ENCODE measurements at places on chromosomes 7 and 10. TPM values are rescaled to one million over a fixed set of nuclear protein-coding genes. Genes with fewer than 3 reads are reported as not detected.

DNA sequence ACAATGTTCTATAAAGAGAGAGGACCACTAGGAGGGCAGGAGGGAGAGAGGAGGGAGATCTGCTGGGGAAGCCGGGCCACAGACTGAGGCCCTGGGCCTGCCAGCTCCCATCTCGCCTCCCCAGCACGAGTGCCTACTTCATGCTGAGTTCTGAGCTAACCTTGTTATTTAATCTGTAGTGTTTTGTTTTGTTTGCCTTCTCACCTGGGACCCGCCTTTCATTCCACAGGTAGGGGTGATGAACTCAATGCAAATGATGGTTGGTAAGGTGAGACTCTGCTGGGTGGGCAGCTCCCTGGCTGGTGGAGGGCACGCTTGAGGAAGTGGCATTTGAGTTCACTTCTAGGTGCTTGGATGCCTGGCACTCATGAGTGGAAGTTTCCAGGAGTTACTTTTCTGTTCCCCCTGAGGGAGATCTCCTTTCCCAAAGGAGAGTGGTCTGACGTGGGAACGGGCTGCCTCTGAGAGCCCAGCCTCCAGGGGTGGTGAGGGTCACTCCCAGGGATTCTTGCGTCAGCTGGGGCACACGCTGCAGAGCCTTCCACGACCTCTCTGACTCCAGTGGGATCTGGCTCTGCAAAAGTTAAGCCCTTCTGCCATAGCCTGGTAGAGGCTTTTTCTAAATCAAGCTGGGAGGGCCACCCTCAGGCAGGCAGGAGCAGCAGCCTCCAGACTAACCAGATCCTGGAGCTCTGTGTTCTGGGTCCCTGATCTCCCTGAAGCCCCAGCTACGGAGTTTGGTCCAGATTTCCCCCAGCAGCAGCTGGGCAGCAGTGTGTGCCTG lies 22.4 kb downstream of the UBTD1 start:
- no peak for DNase-seq

GRCh38 chr10:5943536-5943935 lies 33.8 kb downstream of the IL15RA start:
- DNase-seq = no peak

DNA sequence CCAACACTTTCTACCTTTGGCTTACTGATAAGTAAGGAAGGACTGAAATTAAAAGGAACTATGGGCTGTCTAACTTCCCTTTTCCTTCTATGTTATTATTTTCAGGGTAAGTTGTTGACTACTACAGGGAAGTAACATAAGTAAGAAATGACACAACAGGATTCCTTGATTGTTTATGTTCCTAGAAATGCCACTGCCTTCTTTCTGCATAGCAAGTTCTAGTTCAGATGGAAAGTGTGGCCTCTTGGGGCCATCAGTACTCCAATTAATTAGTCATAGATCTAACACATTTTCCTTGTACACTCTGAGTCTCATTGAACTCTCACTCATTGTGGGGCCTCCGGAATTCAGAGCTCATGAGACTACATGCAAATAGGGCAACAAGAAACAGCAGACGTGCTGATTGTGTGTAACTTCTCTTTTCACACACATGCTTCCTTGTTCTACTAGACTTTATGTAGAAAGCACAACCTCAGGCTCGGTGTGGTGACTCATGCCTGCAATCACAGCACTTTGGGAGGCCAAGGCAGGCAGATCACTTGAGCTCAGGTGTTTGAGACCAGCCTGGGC lies 35.3 kb upstream of the HIBADH start:
- DNase-seq = no peak

GRCh38 chr10:46554166-46554781 lies 2.2 kb downstream of the GPRIN2 start:
- DNase-seq = no peak

OR2A7 gene
- 2.6 TPM for total RNA-seq

GRCh38 chr10:109327266-109327665 lies 596.0 kb downstream of the XPNPEP1 start:
- DNase-seq = no peak

DNA sequence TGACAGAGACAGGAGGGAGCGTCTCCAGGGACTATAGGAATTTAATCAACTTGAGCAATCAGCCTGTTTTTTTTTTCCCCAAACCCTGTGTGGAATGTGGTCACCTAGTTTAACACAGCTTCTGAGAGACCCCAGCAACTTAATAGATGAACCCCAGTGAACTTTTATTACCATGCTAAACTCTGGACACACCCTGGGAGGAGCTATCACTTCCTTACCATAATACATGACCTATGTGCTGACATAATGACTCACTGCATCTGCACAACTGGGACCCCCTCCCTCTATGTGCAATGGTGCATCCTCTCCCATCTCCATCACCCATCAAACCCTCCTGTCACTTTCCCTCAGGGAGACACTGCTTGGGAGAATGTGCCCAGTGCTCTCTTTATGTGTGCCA lies 83.7 kb downstream of the EPC1 start:
- DNase-seq = no peak

GRCh38 chr7:14228341-14228740 lies 238.9 kb upstream of the ETV1 start:
- no peak for DNase-seq

GRCh38 chr10:30215623-30216022 lies 133.5 kb downstream of the MTPAP start:
- no peak for DNase-seq

DNA sequence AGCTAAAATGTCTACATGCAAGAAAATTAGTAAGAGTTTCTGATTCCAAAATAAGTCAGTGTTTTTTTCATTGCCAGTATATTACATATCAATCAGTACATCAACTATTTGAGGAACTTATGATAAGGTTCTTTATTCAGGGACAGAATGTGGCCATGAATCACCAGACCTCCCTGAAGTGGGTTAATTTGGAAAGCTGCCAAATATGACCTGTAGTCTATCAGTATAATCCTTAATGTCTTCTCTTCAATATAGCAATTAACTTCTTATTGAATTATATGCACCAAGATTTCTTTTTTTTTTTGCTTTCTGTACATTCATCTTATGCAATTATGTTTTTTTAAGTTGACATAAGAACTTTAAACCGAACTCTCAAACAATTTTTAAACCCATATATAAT lies 714.5 kb upstream of the POT1 start:
- no peak for DNase-seq

DNA sequence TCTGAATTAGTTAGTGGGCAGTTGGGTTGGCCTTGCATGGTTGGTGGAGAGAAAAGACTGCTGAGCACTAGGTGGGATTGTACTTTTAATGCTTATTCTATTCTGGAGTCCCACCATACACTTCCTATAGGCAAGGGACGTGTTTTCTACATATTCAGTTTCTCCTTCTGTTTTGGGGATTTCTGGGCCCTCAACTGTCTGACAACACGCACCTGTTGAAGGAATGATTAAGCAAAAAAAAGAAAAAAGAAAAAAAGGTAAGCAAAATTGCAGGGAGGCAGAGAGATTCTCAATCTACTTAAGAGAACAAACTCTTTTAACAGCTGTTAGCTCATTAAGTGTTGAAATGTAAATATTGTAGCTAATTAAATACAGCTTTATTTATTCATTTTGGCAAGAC lies 541.3 kb downstream of the CALN1 start:
- no peak for DNase-seq

- DNase-seq = no peak
These were observed 178.0 kb downstream of the JAZF1 start for GRCh38 chr7:28002638-28003037.

DNA sequence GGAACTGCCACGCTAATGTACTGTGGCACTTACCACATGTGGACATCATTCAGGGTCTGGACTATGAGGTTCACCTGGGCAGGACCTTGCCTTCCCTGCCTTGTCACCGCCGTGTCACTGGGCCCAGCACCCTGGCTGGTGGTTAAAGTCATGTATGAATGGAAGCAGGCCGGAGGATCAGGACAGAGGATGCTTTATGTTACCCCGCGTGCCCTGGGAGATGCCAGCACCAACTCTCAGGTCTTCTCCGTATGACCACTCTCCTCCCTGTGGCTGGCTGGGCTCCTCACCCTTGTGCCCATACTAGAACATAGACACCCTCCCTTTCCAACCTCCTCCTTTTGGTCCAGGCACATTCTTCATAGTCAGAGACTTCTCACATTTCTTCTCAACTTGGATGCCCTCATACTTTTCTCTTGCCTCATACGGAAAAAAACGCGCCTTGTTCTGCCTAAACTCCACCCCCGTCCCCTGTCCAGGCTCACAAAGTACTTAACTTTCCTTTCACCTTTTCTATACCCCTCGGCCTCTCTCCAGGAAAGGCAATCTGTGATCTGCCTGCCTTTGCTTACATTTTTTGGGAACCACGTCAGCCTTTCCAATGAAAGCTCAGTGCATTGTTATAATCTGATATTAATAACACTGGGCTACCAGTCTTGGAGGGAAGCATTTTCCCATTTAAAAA lies 240.0 kb downstream of the TEX36 start:
- no peak for DNase-seq

GRCh38 chr10:77974396-77975074 lies 48.0 kb upstream of the DLG5 start:
- no peak for DNase-seq

MALRD1 gene
- not detected for total RNA-seq

- no peak for DNase-seq
These were observed 857.6 kb downstream of the GATA3 start for GRCh38 chr10:8912108-8912507.

DNA sequence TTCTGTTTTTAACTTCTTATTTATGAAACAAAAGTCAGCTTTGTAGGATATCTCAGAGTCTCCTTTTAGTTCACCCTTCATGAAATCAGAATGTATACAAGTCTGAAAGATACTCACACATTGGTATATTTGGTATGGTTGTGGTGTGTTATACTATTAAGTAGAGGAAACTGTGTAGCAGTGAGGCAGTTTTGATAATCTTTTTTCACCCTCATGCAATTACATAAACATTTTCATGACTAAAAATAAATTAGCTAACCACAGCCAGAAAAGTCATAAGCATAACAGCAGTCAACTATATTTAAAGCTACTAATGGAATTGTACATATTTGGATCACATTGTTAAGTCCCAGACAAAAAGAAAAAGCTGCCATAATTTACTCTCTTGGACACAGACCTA lies 62.1 kb downstream of the FAM185A start:
- no peak for DNase-seq

- peak; percentile 29 for DNase-seq
These were observed 33.0 kb downstream of the EN2 start for GRCh38 chr7:155490697-155491628.

DNA sequence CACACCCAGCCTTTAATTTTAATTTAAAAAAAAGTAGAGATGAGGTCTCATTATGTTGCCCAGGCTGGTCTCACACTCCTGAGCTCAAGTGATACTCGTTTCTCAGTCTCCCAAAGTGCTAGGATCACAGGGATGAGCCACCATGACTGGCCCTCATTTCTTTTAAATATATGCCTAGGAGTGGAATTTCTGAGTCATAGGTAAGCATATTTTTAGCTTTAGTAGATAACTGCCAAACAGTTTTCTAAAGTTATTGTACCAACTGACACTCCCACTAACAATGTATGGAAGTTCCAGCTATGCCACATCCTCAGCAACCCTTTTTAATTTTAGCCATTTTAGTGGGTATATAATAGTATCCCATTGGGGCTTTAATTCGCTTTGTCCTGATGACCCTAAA lies 13.8 kb upstream of the PPIF start:
- no peak for DNase-seq

- no peak for DNase-seq
These were observed 93.4 kb downstream of the PIP4K2A start for GRCh38 chr10:22620929-22621328.

- no peak for DNase-seq
These were observed 20.7 kb upstream of the CAV2 start for GRCh38 chr7:116478834-116479233.

ATRNL1 gene
- total RNA-seq = not detected

OR2A5 gene
- not detected for total RNA-seq

DNA sequence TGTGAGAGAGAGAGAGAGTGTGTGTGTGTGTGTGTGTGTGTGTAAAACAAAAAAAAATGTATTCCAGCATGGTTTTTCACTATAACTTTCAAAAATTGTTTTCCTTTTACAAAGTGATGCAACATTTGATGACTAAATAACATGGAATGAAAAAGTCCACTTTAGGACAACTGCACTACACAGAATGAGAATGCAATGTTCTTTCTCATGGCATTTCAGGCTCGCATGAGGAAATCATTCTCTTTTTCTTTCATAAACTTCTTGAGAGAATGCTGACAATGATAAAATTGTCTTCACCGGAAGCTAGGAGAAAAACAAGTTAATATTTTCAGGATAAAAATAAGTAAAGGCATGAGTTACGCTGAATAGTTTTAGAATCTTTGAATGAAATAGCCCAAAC lies 53.7 kb downstream of the SLC16A12 start:
- DNase-seq = no peak

IDI1 gene
- 317 TPM for total RNA-seq

DNA sequence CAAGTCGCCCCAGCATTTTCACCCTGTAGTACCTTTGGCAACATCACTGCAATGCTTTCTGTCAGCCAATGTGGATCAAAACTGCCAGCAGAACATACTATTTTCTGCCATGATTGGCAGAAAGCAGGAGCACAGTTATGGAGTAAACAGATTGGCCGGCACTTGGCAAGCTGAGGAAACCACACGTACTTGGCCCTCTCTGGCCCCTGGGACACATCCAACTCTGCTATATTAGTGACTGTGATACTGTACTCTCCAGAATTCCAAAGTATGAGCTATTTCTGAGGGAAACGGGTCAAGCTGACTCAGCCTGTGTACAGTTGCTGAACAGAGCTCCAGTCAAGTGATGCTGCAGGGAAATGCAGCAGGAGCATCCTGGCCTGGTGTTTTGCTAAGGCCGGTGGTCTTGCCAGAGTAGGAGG lies 39.8 kb upstream of the LANCL2 start:
- DNase-seq = no peak

- DNase-seq = no peak
These were observed 104.8 kb downstream of the PPP1R3C start for GRCh38 chr10:91528080-91528479.

LLCFC1 gene
- not detected for total RNA-seq

DNA sequence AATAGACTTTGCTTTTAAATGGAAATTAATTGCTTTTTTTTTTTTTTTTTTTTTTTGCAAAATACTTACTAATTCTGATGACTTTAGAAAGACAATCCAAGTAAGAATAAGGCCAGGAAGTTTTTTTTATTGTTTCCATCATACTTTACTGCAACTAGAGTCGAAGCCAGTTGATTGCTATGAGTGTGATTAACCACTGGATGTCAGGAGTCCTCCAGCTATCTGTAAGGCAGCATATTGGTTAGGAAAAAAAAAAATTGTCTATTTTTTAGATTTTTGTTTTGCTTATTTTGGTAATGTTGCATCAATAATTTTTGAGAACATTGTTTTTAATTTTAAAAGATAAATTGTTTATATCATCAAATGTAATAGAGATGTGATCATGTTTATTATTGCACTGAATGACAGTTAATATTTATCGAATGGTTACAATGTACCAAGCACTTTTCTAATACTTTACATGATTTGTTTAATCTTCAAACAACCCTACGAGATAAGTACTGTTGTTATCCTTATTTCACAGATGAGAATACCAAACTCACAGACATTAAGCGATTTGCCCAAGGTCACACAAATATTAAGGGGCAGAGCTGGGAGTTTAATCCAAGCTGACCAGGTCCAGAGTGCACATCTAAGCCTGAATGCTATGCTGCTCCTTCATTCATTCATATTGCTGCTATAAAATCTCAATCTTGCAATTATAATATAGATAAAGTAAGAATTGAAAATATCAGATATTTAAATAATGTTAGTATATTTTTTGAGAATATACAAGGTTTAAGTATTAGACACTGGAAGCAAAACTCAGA lies 19.9 kb upstream of the LMOD2 start:
- no peak for DNase-seq

Measured in CD8-positive, alpha-beta T cell (primary cell).